ENCODE measurements at places on chromosomes 5 and 9. TPM values are rescaled to one million over a fixed set of nuclear protein-coding genes. Genes with fewer than 3 reads are reported as not detected.

OR1L6 gene
- total RNA-seq = not detected

DNA sequence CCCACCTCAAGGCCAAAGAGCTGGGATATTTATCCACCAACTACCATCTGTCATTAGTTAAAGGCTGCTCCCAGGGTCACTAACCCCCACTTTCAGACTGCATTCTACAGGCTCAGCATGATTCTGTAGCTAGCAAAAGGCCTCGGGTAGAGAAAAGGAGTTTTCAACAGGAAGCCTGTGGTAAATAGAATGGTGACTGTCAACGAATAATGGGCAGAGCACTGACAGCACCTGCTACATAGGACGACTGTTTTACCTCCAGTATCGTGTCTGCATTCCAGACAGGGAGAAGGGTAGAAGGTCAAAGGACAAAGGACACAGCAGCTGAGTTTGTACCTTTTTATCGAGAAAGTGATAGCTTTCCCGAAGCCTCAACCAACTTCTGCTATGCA lies 20.3 kb downstream of the MFAP3 start:
- no peak overlapping the region for H3K4me3 ChIP-seq
- H3K27ac ChIP-seq = no peak overlapping the region
- H3K27me3 ChIP-seq = no peaks in the 10 kb centered on the region
- H3K36me3 ChIP-seq = peaks cover 6% of the 10 kb centered on the region
- no peak for DNase-seq
- no peaks in the 10 kb centered on the region for H3K4me1 ChIP-seq

DNA sequence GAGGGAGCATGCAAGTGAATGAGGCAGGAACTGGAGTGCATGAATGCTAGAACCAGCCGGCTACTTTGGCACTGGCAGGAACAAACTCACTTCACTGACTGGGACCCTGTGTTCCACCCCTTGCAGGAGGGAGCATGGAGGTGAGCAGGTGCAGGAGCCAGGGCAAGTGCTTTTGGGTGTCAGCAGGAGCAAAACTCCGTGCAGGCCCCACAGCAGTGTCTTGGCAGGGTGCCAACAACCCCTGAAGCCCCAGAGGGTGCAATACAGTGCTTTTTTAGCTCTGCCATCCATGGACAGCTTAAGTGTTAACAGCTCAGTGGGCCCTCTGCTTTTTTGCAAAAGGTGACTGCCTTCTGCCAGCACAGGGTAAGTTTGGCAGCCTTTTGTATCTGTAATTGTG lies 245.8 kb upstream of the PCSK5 start:
- H3K36me3 ChIP-seq = no peaks in the 10 kb centered on the region
- DNase-seq = no peak
- no peak overlapping the region for H3K4me3 ChIP-seq
- peaks cover 2% of the 10 kb centered on the region for H3K27me3 ChIP-seq

PCDHA7 gene
- total RNA-seq = 0.15 TPM

DNA sequence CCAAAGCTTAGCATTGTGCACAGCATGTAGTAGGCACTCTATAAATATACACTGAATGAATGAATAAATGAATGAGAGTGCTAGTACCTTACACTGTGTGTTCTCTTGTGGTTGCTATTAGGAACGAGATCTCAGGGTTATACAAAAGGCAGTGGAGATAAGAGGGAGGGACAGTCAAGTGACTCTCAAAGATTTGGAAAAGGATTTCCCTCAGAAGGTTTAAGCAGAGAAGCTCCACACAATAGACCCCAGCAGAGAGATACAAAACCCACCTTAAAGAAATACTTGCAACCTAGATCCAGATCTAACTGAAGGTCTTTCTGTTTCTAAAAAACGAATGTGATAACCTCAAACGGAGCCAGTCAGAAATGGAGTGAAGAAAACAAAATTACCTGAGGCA lies 11.8 kb upstream of the EFNA5 start:
- no peaks in the 10 kb centered on the region for H3K4me1 ChIP-seq
- no peak for DNase-seq
- H3K27ac ChIP-seq = no peak overlapping the region
- H3K4me3 ChIP-seq = no peak overlapping the region
- H3K27me3 ChIP-seq = no peaks in the 10 kb centered on the region
- H3K36me3 ChIP-seq = no peaks in the 10 kb centered on the region

- DNase-seq = peak; percentile 90
- H3K27ac ChIP-seq = no peak overlapping the region
- H3K36me3 ChIP-seq = peaks cover 40% of the 10 kb centered on the region
- peaks cover 18% of the 10 kb centered on the region for H3K4me1 ChIP-seq
- H3K4me3 ChIP-seq = no peak overlapping the region
- H3K27me3 ChIP-seq = peaks cover 8% of the 10 kb centered on the region
Observed at GRCh38 chr9:35728041-35728971, 3.7 kb downstream of the TLN1 start.

CCDC192 gene
- not detected for total RNA-seq
